ENCODE measurements at places on chromosomes 5 and 9.

DNA sequence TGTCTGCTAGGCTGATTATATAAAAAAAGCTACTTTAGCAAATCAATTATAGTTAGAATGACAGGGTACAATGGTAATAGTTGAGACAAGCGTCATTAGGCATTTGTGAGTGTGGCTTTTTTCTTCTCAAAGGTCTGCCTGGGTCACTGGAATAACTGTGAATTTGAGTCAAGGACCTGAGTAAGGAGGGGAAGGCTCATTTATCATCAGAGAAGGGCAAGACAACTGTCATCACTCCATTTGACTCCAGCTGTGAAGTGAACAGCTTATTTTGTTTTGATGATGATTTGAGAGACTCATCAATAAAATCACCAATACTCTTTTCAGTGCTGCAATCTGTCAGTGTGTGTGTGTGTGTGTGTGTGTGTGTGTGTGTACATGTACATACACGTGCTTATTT is 118.6 kb downstream of the MAT2B start:
- no peak for DNase-seq

DNA sequence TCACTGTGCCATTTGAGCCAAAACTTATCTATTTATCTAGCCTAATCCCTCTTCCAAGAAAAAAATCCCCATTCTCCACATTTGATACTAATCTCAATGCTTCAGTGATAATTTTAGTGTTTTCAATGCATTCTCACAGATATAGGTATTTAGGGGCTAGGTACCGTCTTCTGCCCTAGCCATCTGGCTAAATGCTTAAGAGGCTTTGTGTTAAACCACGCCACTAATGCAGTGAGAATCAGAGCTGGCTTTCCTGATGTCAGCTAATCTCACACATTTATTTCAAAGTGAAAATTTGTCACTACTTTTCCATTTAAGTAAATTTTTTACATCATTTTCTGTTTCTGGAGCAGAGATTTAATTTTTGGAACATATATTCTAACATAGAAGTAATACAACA is 479.7 kb downstream of the MAN2A1 start:
- DNase-seq: no peak

GRCh38 chr9:18184401-18184800 is 289.6 kb upstream of the ADAMTSL1 start:
- no peak for DNase-seq

GRCh38 chr5:87735923-87736322 is 323.2 kb upstream of the CCNH start:
- no peak for DNase-seq

- no peak for DNase-seq
These were observed 135.6 kb upstream of the PPP1R26 start for GRCh38 chr9:135343837-135344522.

DNA sequence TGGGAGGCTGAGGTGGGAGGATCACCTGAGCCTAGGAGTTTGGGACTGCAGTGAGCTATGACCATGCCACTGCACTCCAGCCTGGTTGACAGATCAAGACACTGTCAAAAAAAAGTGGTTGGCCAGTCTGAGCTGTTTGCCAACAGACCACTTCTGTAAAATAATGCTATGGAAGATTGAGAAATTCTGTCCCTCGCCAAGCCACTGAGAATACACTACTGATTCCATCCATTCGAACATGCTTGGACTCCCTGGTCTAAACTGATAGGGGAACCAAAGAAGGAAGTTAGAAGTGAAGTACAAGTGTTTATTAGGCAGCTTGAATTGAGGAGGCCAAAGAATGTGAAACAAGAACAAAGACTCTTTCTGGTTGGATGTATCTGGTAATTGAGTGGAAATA is 27.2 kb downstream of the ENC1 start:
- no peak for DNase-seq

All from caudate nucleus (tissue), 63 donors.